ENCODE measurements at places on chromosomes 1 and 21.

- no peak for DNase-seq
These were observed 7.3 kb downstream of the TNNI1 start for GRCh38 chr1:201414051-201414738.

DNA sequence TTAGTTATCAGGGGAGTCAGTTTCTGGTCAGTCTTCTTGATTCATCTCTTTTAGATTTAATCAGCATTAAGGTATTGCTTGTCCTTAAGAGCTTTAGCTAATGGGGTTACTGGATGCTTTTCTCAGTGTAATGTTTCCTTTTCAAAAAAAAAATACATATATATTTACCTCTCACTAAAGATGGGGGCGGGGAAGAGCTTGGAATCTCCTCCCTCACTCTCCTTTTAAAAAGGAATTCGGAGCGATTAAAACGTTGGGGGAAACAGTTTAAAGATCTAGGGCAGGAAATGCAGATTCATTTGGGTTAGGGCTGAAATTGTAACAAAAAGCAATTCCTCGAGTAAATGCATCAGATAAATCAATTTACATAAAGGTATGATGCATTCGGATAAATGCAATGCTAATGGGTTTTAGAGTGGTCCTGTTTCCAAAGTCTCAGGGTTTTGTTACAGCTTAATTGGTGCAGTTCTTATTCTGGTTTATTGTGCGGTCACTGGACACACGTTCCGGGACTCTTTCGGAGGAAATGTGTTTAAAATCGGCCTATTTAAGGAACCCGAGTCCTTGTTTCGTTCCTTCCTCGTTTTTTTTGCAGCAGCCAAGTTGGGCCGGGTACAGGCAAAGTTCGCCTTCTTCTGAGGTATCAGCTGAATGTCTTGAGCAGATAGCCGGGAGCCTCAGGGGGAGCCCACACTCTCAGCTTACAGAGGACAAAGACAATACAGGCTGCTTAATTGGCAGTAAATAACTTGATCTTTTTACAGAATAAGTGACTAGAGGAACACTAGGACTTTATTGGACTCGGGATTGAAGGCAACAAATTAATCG is 1.6 kb downstream of the LMO4 start:
- DNase-seq, result no peak

DNA sequence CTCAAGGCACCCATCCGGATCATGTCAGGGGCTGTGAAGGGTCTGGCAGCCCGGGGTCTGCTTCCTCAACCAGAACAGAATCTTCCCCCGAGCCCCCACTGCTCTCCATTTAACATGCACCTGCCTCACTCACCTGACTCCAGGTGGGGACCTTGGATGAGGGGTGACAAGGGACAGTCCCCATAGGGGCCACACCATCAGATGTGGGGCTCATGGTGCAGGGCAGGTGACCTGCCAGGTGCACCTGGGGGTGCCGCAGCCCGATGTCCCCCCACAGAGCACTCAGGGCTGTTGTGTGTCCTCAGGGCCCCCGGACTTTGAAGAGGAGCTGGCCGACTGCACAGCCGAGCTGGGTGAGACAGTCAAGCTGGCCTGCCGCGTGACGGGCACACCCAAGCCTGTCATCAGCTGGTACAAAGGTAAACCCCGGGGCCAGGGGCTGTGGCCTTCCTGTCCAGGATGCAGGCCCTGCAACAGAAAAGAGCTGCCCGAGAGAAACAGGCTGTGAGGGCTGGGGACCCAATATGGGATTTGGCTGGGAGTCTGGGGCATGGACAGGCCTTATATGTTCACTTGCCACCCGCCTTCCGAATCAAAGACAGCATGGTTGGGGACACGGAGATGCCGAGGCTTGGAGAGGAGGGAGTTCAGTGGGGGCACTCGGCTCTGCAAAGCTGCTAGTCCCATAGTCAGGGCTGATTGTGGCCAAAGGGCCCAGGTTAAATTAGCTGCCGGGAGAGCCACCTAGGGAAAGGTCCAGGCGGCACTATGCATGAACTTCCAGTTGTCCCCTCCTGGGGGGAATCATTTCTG is 64.6 kb downstream of the TRIM11 start:
- DNase-seq, result no peak

DNA sequence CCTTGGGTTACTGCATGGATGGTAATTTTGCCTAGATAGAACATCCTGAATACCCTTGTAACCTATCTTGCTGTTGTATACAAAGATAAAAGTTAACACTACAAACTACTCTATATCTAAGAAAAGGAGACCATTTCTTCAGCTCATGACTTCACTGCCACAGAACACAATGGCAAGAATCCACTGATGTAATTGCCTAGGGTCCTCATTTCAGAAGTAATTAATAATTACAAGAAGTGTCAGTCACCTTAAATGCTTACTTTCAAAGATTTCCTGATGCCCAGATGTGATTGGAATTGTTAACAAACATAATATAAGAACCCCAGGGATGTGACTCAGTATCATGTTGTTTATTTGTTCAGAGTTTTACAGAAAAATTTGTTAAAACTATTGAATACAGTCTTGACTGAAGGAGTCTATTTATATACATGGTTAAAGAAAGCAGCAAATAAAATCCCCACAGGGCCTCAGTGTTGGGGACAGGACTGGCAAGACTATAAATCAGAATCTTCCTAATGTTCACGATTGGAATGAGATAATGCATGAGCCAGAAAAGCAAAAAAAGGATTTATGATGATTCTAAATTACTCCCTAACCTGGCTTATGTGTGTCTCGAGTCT is 83.9 kb downstream of the CRB1 start:
- no peak for DNase-seq

DNA sequence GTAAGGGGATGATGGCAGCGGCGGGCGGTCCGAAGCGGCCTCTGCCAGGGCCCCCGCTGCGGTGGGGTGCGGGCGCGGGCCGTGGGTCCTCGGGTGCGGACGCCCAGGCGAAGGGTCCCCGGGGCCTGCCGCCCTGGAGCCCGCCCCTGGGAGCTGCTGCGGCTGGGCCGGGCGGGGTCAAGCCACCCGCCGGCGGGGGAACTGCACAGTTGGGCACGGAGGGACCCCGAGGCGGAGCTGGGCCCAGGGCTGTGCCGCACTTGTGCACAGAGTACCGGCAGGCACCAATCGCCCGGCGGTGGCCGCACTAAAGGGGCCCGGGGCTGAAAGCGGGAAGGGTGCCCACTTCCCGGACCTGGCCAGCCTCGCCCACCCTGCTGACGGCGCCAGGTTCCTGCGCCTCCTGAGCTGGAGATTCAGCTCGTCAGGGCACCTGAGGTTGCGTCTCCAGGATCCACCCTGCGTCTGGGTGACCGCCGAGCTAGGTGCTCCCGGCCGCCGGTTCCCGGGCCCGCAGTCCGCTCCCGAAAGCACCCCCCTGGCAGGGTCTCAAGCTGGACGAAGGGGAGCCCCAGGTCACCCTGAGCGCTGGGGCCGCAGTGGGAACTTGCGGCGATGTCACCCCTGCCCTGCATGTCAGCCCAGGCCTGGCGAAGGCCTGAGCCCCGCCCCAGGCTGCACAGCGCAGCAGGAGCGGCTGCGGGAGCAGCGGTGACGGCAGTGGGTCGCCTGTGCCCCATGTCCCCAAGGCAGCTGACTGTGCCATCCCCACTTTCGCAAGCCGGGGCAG is 56.7 kb upstream of the ETV3 start:
- no peak for DNase-seq

DNA sequence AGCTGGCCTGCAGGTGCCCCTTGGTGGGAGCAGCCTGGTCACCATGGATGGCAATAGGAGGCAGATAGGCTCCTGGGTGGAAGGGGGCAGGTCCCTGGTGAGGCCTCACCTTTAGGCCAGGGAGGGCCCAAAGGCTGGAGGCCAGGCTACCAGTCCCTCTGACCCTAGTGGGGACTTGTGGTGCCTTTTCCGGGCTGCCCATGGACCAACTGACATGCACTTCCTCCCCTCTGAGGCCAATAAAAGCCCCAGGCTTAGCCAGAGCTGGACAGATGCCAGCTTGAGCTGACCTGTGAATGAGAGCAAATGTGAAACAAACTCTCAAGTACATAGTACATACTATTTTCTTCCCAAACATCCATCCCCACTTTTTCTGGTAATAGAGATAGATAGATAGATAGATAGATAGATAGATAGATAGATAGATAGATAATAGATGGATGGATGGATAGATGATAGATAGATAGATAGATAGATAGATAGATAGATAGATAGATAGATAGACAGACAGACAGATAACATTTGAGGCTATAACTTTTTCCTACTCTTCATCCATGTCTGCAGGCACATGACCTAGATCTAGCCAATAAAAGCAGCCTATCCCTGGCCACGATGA is 9.2 kb upstream of the CTTNBP2NL start:
- no peak for DNase-seq

DNA sequence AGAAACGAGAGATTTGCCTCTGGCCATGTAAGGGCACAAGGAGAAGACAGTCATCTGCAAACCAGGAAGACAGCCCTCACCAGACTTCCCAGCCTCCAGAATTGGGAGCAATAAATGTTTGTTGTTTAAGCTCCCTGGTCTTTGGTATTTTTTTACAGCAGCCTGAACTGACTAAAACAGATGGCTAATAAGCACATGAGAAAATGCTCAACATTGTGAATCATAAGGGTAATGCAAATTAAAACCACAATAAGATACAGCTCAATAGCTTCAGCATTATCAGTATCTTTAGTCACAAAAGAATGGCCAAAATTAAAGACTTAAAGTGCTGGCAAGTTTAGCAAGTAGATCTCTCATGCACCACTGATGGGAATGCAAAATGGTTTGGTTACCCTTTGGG is 11.7 kb downstream of the UBE2G2 start:
- no peak for DNase-seq

GRCh38 chr1:22613951-22614350 is 22.5 kb upstream of the C1QA start:
- no peak for DNase-seq

DNA sequence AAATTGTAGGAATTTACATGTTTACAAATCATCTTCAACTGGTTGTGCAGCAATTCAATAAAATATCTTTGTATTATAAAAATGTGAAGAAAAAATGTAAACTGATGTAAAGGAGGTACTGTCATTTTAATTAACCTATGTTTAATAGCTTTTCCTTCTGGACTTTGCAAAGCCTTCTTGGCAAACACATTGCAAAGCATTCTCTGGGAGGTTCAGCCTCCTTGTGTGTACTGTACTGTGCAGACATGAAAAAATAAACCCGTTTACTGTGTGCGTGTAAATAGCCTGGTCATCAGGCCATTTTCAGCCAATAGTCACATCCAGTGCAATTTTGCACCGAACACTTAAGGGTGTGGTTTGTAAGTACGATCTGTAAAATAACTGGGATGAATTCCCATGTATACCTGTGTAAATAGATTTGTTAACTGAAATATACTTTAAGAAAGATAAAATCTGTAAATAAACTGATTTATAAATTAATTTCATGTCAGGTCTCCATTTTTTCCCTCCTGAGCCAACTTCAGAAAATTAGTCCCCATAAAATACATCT is 40.2 kb upstream of the QSOX1 start:
- DNase-seq, result no peak

DNA sequence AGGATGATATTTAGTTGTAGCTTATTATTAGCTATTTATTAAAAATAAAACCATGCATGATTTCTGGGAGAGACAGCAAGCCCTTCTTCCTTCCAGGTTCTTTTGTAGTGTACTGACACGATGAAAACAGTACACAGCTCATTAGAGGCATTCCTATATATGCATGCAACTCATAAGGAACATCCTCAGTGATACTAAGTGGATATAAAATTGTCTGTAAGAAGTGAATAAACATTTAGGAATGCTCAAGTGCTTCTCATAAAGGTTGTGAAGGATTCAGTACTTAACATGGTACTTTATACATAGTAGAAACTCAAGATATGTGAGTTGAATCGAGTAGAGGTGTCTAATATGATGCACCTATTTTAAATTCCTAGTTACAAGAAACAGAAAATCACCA is 287.7 kb downstream of the SDCCAG8 start:
- DNase-seq, result no peak

DNA sequence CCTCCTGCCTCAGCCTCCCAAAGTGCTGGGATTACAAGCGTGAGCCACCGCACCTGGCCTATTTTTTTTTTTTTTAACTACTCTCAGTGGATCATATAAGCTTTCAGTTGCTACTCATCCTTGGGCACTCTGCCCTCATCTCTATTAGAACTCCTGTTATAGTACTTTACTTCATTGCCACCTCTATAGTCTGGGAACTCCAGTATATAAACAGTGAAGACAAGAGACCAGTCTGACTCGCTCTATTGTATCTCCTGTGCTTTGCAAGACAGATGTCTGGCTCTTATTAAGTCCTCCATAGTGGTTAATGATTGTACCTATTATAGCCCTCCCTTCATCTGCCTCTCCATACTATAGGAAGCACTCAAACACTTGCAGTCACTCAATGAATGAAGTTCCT is 15.1 kb downstream of the KHDRBS1 start:
- no peak for DNase-seq

DNA sequence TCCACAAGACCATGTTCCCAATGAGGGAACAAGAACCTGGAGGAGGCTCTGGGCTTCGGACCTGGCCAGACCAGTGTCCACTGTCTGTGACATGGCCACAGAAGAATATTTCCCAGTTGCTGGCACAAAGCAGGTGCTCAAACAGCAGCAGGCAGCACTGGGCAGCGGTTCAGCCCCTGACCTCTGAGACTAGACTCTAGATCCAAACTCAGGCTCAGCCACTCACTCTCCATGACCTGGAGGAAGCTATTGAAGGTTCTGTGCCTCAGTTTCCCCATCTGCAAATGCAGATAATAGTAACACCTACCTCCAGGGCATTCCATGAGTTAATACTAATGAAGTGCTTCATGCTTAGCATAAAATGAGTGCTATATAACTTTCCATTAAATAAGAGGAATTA is 8.0 kb downstream of the TMPRSS2 start:
- no peak for DNase-seq

GRCh38 chr1:94898491-94899385 is 28.2 kb downstream of the CNN3 start:
- peak; percentile 67 for DNase-seq

Data from NCI-H187 treated with DMSO at 0.1 percent for 48 hours (cell line).